ENCODE measurements at places on chromosomes 4 and X.

DNA sequence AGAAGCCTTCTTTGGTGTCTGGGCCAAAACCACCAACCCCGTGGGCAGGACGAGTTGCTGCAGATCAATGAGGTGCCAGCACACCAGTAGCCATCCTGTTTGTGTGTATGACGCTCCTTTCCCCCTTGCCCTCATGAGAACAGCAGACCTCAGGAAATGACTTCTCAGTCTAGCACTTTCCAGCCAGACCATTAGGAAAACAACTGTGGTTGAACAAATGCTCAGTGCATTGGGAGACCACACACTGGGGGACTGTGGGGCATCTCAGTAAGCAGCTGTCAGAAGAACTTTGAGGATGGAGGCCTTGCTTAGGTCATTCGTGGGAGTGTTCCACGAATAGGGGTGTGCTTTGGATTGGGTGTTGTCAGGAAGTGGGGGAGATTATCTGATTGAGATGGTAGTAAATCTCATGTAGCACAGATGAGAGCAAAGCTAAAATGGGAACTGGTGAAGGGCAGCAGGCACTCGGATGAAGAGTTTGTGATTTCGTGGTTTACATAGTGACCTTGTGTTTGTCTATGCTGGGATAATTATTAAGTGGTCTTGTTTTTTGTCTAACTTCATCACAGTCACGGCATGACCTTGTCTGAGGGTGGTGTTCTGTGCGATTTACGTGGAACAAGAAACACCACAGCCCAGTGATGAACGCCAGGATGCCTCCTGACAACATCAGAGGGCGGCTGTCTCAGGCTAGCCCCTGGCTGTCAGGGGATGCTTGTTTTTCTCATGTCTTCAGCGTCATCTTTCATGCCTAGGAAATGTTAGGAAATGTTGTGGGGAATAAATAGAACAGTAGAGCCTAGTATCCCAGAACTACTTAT, 70.1 kb downstream of the USP46 start:
- peak; percentile 78 for DNase-seq

DNA sequence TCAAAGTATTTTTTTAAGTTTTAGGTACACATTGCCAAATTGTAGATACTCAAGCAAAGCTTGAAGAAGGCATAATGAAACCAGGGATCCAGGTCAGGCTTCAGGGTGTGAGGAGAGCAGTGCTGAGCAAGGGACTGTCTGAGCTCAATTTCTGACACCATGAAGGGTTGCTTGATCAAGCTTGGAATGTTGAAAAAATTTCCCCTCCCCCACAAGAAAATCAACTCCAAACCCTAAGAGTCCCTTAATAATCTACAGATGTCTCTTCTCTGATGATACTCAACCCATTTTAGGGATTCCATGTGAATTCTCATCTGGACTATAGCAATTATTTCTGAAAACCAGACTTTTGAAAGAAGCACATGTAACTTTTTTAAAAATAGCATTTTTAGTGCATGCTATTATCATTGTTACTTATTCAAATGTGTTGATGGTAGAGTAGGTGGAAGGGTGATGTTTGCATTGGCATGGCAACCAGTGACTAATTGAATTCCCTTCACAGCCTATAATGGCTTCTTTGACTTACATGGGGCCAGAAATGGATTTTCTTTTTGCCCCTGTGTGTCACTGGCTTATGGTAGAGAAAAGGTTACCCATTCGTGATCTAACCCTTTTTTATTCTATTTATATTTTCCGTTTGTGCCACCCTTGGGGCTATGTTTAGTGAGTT, 252.0 kb downstream of the FBXW7 start:
- DNase-seq = peak; percentile 13

DNA sequence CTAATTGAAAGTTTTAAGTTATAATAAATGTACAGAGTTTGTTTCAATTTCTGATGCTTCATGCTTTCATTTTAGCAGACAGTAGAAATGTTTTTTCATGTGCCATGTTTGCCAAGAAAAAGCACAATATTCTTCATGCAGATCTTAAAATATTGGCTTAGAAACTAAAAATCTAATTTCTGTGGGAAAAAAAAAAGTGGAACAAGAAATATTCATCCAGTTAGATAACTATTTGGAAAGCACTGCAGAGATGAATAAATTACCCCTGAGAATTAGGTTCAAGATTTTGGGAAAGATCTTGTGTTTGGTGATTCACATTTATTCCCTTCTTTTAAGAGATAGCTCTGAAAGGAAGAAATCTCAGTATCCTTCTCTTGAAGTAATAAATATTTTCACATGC, 912.5 kb downstream of the C4orf33 start:
- no peak for DNase-seq

GRCh38 chr4:75470738-75471137, 43.5 kb downstream of the RCHY1 start:
- DNase-seq = no peak

DNA sequence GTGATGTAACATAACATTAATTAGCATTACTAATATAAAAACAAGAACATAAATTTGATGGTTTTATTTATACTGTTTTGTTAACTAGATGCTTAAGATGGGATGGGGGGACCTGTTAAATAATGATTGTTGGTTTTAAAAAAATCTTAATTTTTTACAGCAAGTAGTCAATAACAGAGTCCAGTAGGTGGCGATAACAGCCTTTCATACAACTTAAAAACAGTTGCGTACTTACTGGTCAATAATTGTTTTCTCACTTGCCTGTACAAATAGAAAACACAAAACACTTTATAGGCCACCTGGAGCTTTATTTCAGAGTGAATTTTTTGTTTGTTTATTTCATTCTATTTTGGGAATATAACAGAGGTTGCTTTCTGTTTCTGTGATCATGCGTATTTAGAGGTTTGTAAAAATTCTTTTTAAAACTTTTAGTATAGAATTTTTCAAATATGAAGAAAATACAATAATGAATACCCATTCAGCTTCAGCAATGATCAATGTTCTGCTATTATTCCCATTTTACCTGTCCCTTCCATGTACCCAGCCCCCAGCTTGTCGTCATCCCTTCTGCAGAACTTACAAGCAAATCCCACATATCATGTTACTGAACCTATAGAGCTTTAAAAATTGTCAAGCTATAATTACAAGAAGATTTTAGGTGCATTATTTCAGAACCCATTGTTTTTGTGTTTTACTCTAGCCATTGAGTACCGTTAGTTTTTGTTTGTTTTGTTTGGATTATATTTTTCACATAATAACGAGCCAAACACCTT, 97.1 kb downstream of the MRPL1 start:
- DNase-seq = peak; percentile 45

DNA sequence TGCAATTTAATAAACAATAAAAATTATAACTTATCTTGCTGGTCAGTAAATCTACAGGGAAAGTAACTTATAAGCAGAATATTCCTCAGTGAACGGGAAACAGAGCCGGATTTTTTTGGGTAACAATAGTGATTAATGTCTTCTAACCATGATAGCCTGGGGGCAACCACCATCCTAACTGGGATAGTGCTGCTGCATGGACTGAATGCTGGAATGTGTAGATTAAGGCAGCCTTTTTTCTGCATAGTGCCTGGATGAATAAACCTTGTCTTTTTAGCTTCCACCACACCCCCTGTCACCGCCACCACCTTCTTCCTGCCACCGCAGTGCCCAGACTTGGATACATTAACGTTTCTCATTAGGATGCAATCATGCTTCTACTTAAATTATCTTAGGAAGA, 83.6 kb upstream of the LNX1 start:
- no peak for DNase-seq

- DNase-seq = peak; percentile 80
These were observed at the start of gene NFKB1 for GRCh38 chr4:102500696-102501446. NFKB1 (plus strand) TSS chr4:102501359; CDS start chr4:102525519, 24,160 bp downstream.

All from fibroblast of skin of abdomen (primary cell).